Caco-2 (cell line): ENCODE measurements at places on chromosomes 11 and 22. TPM values are rescaled to one million over a fixed set of nuclear protein-coding genes. Genes with fewer than 3 reads are reported as not detected.
A peak's percentile ranks its signal among the peaks of the same experiment; 100 is the strongest.

GRCh38 chr11:11973361-11973800 lies 35.0 kb downstream of the DKK3 start:
- peaks cover 27% of the 10 kb centered on the region for H3K4me1 ChIP-seq
- H3K4me3 ChIP-seq, result no peak overlapping the region
- H3K27ac ChIP-seq, result no peak overlapping the region
- no peak for DNase-seq
- no peaks in the 10 kb centered on the region for H3K27me3 ChIP-seq
- H3K36me3 ChIP-seq, result 0 out of 2 replicates have a peak, but pooled peaks cover 6% of the 10 kb centered on the region

DNA sequence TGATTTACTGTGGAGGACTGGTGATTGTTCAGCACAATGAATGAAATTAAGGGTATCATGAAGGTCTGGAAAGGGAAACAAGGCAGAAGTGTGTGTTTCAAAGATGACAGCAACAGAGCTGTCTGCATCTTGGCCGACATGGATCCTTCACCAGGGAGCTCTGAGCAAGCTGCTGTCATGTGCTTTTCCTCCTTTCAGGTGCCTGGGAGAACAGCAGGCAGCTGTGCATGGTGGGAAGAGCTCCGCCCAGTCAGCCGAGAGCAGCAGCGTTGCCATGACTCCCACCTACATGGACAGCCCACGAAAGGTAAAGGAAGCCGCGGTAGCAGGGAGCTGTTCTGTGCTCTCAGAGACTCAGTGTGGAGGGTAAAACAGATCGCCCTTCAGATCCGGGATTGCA lies 87.1 kb upstream of the YWHAH start:
- no peaks in the 10 kb centered on the region for H3K27me3 ChIP-seq
- H3K4me3 ChIP-seq, result no peak overlapping the region
- DNase-seq, result peak; percentile 14
- H3K36me3 ChIP-seq, result no peaks in the 10 kb centered on the region
- H3K4me1 ChIP-seq, result no peaks in the 10 kb centered on the region
- no peak overlapping the region for H3K27ac ChIP-seq

GRCh38 chr11:114317787-114318137 lies 21.6 kb downstream of the NNMT start:
- H3K27ac ChIP-seq, result no peak overlapping the region
- H3K36me3 ChIP-seq, result no peaks in the 10 kb centered on the region
- DNase-seq, result peak; percentile 52
- H3K4me3 ChIP-seq, result no peak overlapping the region

GRCh38 chr22:31646186-31647019 lies 15.6 kb downstream of the PISD start:
- DNase-seq, result peak; percentile 89
- peaks cover 50% of the 10 kb centered on the region for H3K4me1 ChIP-seq
- H3K27ac ChIP-seq, result peak overlapping the region; percentile 83
- H3K27me3 ChIP-seq, result no peaks in the 10 kb centered on the region

DNA sequence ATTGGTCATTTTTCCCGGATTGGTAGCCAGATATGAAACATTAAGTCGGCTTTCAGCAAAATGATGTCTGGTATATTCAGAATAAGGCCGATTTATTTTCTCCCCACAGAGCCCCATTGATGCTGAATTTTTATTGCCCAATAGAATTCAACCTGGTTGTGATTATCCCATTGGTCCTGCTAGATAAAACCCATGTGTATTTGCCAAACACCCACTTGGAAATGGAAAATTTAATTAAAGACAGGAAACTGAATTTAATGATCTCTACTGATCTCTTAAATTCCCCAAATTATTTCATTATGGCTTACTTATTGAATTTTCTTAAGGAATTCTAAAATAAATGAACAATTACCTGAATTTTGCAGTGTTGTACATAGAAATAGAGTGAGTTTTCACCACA lies 609.8 kb downstream of the NTM start:
- no peaks in the 10 kb centered on the region for H3K36me3 ChIP-seq
- no peak overlapping the region for H3K4me3 ChIP-seq
- H3K27me3 ChIP-seq, result no peaks in the 10 kb centered on the region
- H3K4me1 ChIP-seq, result no peaks in the 10 kb centered on the region
- H3K27ac ChIP-seq, result no peak overlapping the region

GRCh38 chr11:133555034-133555433 lies 22.7 kb upstream of the OPCML start:
- no peak overlapping the region for H3K27ac ChIP-seq
- H3K4me1 ChIP-seq, result no peaks in the 10 kb centered on the region
- H3K4me3 ChIP-seq, result no peak overlapping the region
- no peaks in the 10 kb centered on the region for H3K27me3 ChIP-seq

- H3K27me3 ChIP-seq, result no peaks in the 10 kb centered on the region
- H3K36me3 ChIP-seq, result no peaks in the 10 kb centered on the region
- H3K4me1 ChIP-seq, result no peaks in the 10 kb centered on the region
- no peak overlapping the region for H3K4me3 ChIP-seq
- H3K27ac ChIP-seq, result no peak overlapping the region
Observed at GRCh38 chr11:227824-228379, 8.2 kb downstream of the SIRT3 start.

DNA sequence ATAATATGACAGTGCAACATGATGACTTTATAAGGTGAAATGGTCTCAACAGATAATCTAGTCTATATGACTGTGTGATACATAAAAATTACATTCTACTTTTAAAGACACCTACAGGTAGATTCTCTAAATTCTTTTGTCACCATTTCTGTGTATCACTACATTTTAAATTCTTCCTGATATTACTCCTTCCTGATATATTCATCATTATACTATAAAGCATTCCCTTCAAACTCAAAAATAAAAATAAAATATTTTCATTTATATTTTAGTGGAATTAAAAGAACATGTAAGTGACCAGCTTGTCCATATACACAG lies 1062.3 kb downstream of the DLG2 start:
- no peak overlapping the region for H3K4me3 ChIP-seq
- H3K27ac ChIP-seq, result peak overlapping the region; percentile 82
- no peak for DNase-seq
- H3K4me1 ChIP-seq, result peaks cover 9% of the 10 kb centered on the region

DNA sequence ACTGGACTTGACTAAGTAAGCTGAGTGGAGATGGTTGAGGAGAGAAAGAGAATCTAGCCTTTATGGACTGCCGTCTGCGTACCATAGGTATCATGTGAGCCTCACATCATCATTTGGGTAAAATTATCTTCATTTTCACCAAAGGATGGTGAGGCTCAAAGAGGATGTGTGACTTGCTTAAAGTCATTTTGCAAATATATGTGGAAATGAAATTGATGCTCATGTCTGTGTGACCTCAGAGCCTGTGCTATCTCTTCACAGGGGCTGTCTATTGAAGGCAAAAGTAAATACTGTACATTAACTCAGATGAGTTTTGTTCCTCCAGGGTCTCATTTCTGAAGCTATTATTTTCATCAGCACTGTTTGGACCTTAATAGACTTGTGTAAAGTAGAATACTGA lies 83.3 kb upstream of the ALKBH3 start:
- H3K4me1 ChIP-seq, result no peaks in the 10 kb centered on the region
- no peaks in the 10 kb centered on the region for H3K36me3 ChIP-seq
- no peak overlapping the region for H3K4me3 ChIP-seq
- DNase-seq, result no peak
- no peak overlapping the region for H3K27ac ChIP-seq
- no peaks in the 10 kb centered on the region for H3K27me3 ChIP-seq

- no peak for DNase-seq
- H3K4me3 ChIP-seq, result no peak overlapping the region
- H3K4me1 ChIP-seq, result no peaks in the 10 kb centered on the region
Observed at GRCh38 chr11:101885631-101886030, 29.2 kb upstream of the CEP126 start.

- H3K36me3 ChIP-seq, result no peaks in the 10 kb centered on the region
- no peaks in the 10 kb centered on the region for H3K27me3 ChIP-seq
- DNase-seq, result no peak
- no peak overlapping the region for H3K4me3 ChIP-seq
- H3K27ac ChIP-seq, result no peak overlapping the region
- no peaks in the 10 kb centered on the region for H3K4me1 ChIP-seq
Observed at GRCh38 chr11:70019576-70020011, 58.5 kb upstream of the ANO1 start.

GRCh38 chr22:50053861-50054260 lies 4.2 kb downstream of the TTLL8 start:
- no peak overlapping the region for H3K4me3 ChIP-seq
- no peak for DNase-seq
- H3K4me1 ChIP-seq, result no peaks in the 10 kb centered on the region
- no peaks in the 10 kb centered on the region for H3K27me3 ChIP-seq

- H3K36me3 ChIP-seq, result no peaks in the 10 kb centered on the region
- no peak for DNase-seq
- H3K4me3 ChIP-seq, result no peak overlapping the region
- no peak overlapping the region for H3K27ac ChIP-seq
- no peaks in the 10 kb centered on the region for H3K4me1 ChIP-seq
Observed at GRCh38 chr11:88520391-88520790, 182.9 kb upstream of the CTSC start.

HMOX1 gene
- 68.3 and 93.0 TPM in 2 replicates for total RNA-seq

HBG2 gene
- not detected in 2 replicates for total RNA-seq

SVIP gene
- 19.6 and 21.0 TPM in 2 replicates for total RNA-seq

RRP8 gene
- 20.0 and 21.0 TPM in 2 replicates for total RNA-seq

WNT7B gene
- total RNA-seq, result 0.57 and 0.77 TPM in 2 replicates

TPH1 gene
- 0.32 and 0.67 TPM in 2 replicates for total RNA-seq

SYCE3 gene
- total RNA-seq, result not detected in 2 replicates

LIF gene
- total RNA-seq, result 8.0 and 9.7 TPM in 2 replicates

HOATZ gene
- total RNA-seq, result not detected in 2 replicates

ART1 gene
- total RNA-seq, result not detected in 2 replicates
